Effector memory CD4-positive, alpha-beta T cell (primary cell): ENCODE measurements at places on chromosomes 7 and 10.

DNA sequence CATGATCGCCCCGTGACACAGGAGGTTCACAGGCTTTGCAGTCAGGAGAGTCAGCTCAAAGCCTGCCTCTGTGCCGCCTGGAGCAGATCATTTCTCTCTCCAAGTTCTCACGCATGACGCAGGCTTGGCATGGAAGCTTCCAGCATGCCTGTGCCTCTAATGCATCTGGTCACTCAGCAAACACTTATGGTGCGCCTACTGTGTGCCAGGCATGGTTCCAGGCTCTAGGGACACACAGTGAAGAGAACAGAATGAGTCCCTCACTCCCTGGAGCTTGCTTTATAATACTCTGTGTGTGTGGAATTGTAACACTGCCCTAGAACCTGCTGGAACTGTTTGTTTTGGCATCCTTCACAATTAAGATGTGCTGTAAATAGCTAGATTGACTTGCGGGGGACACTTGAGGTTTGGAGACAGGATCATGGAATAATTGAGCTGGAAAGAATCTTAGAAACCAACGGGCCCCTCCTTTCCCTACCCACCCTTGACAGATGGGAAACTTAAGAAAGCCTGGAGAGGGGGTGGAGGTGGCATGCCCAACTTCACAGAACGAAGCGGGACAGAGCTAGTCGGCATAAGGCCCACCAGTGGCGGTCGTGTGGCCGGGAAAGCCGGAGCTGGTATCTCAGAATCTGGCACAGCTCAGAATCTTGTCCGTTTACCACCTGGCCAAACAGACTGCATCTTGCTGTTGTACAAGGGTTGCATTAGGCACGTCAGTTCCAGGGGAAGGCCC is 4.6 kb upstream of the MYH16 start:
- no peak for DNase-seq

GRCh38 chr7:107494884-107495283 is 25.0 kb downstream of the GPR22 start:
- no peak for DNase-seq

- no peak for DNase-seq
Measured at GRCh38 chr10:73060738-73061635, 35.7 kb downstream of the P4HA1 start.

GRCh38 chr10:49486009-49486408 is 52.9 kb downstream of the ERCC6 start:
- DNase-seq: no peak

DNA sequence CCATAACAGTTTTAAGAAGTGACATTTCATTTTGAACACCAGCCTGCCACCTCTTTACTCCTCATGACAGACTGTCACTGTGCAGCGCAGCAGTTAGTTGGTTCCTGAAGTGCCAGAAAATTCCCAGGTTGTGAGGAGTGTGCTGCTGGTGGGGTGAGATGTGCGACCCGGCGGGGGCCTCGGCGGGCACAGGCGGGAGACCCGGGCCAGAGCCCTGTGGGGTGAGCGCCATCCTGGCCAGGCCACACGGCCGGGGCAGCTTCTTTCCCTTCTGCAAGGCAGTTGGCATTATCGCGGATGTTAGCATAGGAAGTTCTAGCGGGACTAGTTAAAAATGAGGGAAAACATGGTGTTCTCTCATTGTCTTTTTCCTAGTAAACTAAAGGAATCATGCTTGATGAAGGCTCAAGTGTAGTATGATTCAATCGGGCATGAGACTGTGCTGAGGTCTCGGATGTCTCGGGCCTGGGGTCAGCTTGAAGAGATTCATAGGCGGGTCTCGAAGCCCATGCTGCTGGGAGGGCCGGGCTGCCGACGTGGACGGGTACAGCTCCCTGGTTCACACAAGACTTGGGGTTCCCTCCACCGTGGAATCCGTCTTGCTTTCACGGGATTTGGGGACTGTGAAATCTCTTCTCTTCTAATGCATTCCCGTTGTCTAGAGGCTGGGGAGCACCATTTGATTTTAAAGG is 56.1 kb downstream of the MGMT start:
- no peak for DNase-seq

DNA sequence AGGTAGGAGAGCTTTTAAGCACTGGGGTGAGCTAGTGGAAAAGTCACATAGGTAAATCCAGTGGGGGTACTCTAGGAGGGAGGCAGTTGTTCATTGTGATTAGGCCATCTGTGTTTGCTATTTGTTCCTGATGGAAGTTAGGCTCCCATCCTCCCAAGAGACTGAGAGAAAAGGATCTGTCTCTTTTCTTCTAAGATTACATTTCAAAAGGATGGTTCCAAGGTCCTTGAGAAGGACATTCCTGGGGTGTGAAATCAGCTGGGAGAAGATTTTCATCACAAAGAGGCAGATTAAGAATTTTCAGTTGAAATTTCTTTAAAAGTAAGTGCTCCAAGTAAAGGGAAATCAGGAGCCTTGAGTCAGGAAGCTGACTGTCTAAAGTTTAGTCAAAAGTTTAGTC is 210.8 kb upstream of the CSTF2T start:
- DNase-seq: no peak

- no peak for DNase-seq
Measured at GRCh38 chr10:29150010-29150409, 138.9 kb upstream of the LYZL1 start.

GRCh38 chr7:101859411-101860106 is 42.1 kb downstream of the CUX1 start:
- no peak for DNase-seq

DNA sequence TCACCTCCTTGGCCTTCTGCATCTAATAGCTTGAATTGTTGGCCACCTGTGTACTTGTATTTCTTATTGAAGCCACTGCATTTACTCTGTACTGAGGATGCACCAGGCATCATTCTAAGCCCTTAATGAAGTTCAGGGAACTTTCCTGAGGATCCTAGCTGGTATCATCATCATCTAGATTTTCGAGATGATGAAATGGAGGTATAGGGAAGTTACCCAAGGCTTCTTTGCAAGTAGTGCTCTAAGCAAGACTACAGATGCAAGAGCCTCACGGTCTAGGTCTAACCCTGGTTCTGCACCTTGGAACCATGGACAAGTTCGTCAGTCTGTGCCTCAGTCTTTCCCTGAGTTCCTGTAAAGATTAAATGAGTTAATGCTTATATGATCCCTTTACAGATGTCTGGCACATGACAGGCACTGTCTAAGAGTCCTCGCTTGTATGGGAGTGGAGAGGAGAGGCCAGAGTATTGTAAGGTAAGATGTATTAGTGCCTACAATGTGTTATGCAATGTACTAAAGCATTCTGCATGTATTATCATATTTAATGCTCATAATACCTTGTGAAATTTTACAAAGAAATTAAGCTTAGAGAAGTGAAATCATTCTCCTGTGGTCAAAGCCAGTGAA is 145.1 kb downstream of the KCNMA1 start:
- no peak for DNase-seq

- no peak for DNase-seq
Measured at GRCh38 chr10:124602646-124603365, 141.2 kb downstream of the LHPP start.

GRCh38 chr7:34057956-34058355 is 152.6 kb downstream of the BMPER start:
- DNase-seq: no peak

DNA sequence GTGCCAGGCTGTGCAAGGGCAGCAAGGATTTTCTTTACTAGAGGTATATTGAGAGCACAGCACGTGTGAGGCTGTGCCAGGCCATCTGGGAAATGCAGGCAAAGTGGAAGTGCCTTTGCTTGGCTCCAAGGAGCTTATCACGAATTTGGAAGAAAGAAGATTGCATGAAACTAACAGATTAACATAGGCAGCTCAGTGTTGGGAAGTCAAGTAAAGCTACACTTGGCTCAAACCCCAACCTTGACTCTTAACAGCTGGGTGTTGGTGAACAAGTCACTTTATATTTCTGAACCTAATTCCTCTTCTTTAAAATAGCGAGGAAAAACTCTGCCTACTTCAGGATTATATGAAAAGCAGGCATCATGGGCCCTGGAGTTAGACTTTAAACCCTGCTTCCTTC is 105.2 kb downstream of the PLCE1 start:
- DNase-seq: no peak

- DNase-seq: no peak
Measured at GRCh38 chr7:68998136-68998535, 600.1 kb upstream of the AUTS2 start.

DNA sequence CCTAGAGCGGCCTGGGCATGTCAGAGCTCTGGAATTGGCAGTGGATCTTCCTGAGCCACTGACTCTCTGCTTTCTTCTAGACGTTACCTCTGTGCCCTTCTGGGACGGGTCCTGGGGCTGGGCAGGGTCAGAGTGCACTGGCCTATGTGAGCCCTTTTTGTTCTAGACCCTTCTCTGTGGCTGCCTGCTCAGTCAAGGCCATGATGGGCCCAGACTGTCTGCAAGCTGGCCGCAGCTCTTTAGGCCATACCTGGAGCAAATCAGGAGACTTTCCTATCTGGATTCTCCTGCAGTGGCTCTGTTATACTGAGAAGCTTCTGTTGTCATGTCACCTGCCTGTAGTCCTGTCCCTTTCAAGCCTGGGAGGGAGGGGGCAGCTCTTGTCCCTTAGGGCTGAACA is 70.1 kb downstream of the ADCY1 start:
- DNase-seq: no peak

- DNase-seq: no peak
Measured at GRCh38 chr10:111479966-111480365, 403.1 kb downstream of the ADRA2A start.

DNA sequence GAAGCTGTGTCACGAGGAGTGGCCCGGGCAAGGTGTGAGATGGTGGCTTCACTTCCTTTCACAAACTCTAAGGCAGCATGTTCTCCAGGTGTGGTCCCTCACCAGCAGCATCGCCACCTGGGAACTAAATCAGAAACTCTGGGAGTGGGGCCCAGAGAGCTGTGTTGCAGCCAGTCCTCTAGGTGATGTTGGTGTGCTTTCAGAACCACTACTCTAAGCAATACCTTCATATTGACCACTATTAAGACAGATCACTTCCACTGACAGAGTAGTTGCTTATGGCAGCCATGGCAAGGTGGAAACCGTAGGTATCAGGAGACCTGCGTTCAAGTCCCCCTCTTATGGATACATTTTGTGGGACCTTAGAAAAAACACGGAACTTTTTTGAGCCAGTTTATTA is 495.8 kb upstream of the GALNT17 start:
- DNase-seq: no peak

DNA sequence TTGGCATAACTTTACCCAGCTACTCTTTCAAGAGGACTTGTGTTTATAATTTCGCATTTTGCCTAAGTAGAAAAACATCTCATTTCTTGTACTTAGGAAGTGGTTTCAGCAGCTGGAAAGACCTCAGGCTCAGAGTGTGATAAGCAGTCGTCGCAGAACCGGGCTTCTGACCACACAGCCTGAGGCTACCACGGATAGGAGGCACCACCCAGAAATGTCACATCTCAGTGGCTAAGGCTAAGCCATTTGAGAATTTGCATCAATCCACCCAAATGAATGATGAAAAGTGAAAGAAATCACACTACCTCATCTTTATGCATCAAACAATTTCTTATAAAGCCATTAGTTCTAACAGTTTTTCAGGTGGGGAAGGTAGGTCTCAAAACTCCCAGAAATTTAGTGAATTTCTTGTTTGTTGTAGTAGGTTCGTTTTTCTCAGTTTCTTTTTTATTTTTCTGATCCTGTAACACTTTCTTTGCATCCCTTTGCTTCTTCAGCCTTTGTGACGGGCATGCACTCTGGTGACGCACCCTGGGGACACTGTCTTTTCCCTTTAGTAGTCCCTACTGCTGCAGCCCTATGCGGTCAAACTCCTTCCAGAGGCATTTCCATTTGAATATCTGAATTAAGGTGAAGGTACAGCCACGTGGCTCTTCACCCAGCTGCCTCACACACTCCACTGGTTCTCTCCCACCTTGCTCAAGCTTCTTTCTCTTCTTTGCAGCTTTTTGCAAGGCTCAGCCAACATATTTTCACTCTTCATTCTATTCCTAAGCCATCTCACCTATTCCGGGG is 68.5 kb downstream of the MAP3K8 start:
- peak; percentile 15 for DNase-seq

GRCh38 chr10:56181607-56182006 is 179.5 kb downstream of the ZWINT start:
- DNase-seq: no peak

- DNase-seq: no peak
Measured at GRCh38 chr10:16341637-16342036, 95.2 kb upstream of the PTER start.
